ENCODE measurements at places on chromosomes 7 and 10.
A peak's percentile ranks its signal among the peaks of the same experiment; 100 is the strongest.

DNA sequence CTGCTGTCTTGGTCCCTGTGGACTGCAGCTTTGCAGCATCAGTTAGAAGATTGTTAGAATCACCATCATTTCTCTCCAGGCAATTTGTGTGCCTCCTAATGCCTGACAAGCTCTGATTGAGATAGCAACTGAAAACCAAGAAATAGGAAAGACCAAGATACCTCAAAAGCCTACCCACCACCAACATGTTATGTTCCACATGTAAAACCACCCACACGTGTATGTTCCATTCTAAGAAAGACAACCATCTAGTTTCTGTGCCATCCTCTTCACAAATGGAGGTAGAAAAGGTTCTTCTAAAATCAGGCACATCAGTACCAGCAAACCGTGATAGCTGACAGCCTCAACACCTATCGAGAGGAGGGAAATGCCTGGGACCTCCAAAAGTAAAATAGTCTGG, 46.9 kb downstream of the TASOR2 start:
- no peak for DNase-seq

DNA sequence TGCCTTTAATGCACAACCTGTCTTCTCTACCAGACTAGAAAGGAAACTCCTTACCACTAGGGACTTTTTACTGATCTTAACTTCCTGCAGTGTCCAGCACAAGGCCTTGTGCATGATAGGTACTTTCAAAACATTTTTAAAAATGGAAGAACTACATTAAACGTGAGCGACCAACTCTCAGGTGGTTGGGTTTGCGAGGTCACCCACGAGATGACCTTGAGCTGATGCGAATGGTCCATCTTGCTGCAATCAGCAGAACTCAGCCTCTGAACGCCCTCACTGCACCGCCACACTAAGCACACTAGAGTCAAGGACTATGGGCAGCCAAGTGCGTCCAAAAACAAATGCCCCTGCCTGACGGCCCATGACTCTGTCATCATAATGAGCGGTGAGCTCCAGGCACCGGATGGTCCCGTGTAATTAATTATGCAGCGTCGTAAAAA, 34.9 kb upstream of the PTF1A start:
- no peak for DNase-seq

- no peak for DNase-seq
Observed at GRCh38 chr7:46742601-46743000, 821.5 kb upstream of the IGFBP3 start.

DNA sequence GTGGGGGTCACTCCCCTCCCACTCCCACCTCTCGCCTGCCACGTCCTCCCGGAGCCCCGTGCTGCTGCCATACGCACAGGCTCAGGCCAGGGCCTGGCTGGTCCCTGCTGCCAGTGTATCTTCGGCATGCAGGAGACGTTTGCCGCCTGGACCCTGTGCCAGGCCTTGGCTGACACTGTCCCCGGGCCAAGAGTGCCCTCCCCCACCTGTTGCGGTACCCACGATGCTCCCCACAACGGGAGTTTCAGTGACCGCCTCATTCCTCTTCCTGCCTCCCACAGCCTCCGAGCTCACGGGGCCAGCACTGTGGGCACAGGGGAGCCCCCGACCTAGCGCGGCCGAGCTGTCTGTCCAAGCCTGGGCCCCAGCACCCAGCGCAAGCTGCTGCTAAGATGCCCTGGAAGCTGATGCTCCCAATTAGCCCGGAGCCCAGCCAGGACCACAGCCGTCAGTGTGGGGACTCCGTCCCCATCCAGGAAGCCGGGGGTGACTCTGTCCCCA, 7.4 kb downstream of the TTYH3 start:
- no peak for DNase-seq

DNA sequence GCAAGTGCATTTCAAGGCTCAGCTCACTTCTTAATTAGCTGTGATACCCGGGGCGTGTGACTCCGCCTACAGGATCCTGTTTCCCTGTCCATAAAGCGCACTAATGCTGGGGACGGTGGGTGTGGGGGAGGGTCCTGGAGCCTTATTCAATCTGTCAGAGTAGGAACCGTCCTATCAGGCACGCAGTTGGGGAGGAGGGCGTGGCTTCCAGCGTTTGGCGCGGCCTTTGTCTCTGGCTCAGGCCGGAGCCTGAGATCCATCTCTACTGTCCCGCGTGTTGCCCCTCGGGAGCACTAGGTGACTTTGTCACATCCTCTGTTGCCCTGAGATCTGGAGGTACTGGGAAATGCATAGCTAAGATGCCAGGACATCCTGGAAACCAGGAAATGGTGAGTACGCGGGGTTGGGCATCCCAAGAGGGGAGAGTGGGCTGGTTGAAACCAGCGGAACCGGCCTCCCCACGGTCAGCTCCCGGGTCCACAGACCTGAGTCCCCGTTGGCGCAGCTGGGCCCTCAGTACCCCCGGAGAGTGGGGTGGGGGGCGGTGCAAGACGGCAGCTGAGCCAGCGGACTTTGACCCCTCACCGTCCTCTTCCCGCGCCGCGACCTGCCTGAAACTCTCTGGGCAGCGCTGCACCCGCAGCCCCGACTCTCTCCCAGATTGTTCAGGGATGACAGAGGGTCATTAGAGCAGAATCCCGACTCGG, 104.4 kb upstream of the ZNF92 start:
- DNase-seq, result peak; percentile 12

- no peak for DNase-seq
Observed at GRCh38 chr10:45461034-45461433, 87.0 kb downstream of the ALOX5 start.

DNA sequence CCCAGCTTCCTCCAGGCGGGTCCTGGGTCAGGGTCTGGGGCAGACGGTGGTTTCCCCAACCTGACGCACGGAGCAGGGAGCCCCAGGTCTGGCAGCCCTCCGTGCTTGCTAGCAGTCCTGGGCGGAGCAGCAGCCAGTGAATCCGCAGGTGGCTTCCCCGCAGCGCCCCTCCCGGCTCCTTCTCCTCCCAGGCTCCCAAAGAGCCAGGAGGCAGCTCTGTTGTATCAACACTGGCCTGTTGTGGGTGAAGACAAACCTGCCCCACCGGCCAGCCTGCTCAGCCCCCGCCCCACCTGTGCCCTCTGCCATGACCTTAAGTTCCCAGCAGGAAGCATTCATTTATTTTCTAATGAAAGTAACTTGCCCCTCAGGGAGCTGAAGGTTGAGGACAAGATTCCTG, 24.0 kb upstream of the TMEM213 start:
- no peak for DNase-seq

DNA sequence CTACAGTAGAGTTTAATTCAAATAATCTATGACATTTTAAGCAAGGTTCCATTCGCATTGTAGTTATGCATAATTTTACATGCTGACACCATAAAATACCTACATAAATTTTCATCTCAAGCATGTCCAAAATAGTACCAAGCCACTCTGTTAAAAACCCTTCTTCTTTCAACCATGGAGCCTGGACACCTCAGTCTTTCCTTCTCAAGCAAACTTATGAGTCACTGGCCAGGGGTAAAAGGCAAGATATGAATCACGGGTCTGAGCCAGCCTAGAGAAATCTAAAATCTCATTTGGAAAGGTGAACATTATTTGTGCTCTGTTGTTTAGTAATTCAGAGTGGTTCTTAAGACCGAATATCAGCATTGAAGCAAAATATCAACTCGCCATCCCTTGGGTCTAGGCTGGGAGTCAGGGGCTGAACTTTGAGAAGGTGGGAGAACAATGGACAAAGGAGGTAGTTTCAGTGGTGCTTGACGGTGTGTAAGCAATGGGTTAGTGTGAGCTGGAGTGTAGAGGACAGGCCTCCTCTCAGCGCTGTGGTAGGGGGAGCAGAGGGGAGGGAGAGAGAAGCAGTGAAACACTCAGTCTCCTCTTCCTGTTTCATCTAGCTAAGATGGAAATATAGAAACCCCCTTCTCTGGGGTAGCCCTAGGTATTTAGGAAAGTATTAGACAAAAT, 19.1 kb upstream of the GPAM start:
- peak; percentile 71 for DNase-seq

DNA sequence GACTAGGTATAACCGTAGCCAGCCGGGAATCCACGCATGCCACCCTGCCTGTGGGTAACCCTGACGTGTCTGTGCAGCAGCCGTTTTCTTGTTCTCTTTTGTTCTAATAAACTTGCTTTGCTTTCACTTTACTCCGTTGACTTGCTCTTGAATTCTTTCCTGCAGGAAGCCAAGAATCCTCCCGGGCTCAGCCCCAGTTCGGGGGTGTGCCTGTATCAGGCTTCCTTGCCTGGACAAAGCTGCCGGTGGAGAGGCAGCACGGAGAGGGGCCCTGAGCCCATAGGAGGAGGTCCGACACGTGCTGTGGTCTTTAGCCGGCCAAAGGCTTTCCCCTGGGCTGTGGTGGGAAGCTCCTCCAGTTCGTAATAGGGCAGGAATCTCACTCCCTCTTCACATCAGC, 256.5 kb upstream of the PPP2R2D start:
- no peak for DNase-seq

DNA sequence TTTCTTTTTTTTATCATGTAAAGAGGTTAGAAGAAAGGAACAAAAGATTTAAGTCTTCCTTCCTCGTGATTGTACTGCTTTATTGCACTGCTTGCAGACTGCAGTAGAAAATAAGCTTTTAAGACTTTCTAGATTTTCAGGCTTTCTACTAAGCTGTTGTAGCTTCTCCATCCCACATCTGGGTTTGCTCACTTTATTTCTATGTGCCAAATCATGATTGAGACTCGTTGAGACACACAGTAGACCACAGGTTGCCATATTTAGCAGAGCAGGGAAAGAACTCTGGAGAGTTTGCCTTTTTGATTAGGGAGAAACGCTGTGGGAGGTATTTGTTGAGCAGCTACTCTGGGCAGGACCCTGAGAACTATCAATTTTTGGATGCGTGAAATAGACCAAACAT, 89.2 kb upstream of the BTBD16 start:
- DNase-seq, result no peak

DNA sequence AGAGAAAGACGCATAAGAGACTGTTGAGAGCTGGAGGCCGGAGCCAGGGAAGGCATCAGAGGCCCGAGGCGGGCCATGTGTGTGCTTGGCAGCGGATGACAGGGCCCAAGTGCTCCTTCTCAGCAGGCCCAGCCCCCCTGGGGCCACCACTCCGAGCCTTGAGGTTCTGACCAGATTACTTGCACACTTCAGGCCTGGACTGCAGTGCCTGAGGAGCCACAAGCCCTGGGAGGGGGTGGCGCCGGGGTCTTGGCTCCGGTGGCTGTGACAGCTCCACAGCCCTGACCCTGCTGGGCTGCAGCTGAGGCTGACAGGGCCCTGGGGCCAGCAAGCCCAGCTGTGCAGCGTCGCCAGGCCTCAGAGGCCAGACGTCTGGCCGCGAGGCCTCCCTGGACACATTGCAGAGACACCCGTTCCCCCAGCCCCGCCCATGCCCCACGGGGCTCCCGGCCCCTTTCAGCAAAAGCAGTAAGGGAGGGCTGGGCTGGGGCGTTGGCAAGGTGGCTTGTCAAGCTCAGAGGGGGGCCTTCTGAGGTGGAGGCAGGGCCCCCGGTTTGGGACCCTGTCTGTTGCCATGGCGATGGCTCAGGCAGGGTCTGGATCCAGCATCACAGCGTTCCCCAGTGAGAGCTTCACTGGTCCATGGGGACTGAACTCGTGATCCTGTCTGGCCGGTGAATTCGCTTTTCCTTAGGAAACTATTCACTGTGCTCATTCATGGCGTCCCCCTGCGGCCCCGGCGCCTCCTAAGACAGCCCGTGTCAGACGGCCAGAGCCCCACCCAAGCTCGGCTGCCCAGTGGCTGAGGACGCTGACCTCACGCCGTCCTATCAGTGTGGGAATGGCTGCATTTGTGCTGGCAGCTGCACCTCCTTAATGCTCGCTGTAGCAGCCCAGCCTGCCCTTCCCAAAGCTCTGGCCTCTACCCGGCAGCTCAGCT, 5.7 kb downstream of the ELN start:
- DNase-seq, result no peak

GRCh38 chr10:112981553-112981952, 31.5 kb downstream of the TCF7L2 start:
- no peak for DNase-seq

DNA sequence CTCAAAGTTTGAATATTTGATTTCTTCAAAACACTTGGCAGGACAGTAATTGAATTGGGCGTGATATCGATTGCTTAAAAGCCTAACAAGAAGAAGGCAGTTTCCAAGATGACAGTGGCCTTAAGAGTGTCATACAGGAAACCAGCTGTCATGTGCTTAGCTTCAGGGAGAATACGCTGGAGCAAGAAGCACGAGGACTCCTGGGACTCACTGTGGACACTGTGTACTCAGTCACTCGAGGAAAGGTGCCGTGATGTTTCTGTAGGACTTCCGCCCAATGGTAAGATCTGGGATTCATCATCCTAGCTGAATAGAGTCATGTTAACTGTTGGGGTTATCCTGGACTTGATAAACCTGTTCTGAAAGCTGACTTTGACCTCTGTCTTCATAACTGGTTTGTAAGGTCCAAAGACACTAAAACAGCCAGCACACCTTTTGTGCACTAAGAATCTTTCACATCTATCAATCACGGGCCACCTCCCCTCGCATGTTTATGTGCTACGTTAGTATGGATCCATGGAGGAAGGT, 113.5 kb downstream of the CELF2 start:
- peak; percentile 30 for DNase-seq

DNA sequence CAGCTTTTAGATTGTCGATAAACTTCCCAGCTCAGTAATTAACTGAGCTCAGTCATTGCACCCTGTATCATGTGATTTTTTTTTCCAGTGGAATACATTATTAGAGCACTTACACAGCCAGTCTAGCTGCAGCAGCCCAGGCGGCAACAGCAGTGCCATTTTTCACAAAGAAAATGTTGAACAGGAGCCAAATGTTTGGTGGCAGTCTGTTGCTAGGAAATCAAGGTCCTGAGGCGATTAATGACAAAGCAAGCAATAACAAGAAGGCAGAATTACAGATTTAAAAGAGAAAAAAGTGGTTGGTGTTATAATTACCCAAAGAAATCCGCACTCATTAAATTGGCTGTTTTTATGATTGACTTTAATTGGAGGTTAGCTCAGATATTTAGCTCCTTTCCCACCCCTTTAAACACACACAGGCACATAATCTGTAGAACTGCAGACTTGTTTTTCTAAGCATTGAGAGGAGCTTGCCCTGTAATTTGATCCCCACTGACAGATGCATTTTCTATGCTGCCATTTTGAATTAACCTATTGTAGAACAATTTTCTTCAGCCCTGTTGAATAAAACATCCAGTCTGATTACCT, 267.4 kb downstream of the ADK start:
- DNase-seq, result peak; percentile 10

- peak; percentile 52 for DNase-seq
Observed at GRCh38 chr7:28608731-28609130, 196.4 kb downstream of the CREB5 start.

DNA sequence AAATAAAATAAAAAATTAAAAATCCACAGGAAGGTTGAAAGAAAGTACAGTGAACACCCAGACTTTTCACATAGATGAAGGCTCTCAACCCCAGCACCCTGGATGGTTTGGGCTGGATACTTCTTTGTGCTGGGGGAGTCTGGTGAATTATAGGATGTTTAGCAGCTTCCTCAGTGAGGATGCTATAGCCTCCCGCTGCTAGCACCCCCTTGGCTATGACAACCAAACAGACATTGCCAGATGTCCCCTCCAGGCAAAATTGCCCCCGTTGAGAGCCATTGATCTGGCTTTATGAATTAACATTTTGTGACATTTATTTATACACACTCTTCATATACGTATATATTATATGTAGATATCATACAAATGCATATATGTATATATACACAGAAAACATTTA, 21.6 kb downstream of the SMKR1 start:
- no peak for DNase-seq

GRCh38 chr10:130747946-130748345, 563.6 kb downstream of the TCERG1L start:
- no peak for DNase-seq

Measured in epithelial cell of esophagus (primary cell).